ENCODE measurements at places on chromosomes 6 and 20.

DNA sequence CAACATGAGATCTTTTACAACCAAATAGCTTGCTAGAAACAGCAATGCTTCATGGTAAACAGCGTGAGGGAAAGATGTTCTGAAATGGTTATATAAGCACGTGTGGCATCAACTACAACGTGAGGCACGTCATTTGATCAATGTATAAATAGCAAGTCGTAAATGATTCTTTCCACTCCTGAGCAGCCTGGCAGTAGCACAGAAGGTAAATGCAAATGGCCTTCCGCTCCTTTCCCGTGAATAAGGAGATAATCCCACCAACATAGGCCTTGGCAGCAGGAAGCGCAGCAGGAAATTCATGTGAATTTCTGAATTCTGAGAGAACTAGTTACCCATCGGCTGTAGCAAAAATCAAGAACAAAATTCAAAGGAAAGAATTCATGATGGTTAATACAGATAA, 17.0 kb downstream of the RPS6KA2 start:
- DNase-seq, result no peak

DNA sequence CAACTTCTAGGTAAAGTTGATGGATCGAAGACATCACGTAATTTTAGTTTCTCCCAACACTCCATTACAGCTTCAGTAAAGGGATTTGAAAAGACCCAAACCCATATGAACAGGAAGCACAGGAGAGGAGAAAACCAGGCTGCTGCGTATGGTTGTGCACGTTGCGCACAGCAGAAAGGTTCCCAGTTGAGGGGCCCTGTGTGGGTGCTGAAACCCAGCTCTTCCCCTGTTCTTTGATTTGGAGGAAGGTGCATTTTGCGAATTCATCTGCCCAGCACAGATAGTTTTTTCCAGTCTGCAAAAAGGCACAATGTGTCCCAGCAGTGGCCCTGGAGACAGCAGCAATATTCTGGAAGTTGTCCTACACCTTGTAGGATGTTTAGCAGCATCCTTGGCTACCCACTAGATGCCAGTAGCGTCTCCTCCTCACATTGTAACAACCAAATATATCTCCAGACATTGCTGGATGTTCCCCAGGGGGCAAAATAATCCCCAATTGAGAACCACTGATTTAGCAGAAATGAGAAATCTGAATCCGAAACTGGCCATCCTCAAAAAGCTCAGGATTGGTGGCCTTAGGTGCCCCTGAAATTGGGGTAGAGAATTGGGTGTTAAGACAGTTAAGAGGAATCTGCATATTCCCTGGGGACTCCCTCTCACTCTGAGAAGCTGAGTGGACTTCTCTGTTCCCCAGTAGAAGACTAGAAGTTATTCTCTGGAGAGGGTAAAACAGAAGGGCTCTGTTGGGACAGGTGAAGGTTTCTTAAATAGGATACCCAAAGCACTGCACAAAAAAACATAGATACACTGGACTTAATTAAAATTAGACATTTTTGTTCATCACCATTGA, 12.2 kb downstream of the SUN5 start:
- no peak for DNase-seq

DNA sequence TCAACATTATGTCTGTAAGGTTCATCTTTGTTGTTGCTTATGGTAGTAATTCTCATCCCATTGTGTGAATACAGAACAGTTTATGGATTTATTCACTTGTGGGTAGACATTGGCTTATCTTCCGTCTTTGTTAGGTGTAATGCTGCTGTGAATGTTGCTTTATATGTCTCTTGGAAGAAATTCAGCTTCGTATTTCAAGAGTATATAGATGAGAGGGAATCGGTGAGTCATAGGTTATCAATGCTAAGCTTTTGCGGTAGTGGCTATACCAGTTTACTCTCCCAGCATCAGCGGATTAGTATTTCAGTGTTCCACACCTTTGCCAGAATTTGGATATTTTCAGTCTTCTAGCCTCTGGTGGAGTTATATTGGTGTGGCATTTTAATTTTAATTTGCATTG, 77.8 kb downstream of the ZFAND3 start:
- DNase-seq, result no peak

GRCh38 chr20:57061051-57061900, 205.2 kb downstream of the BMP7 start:
- DNase-seq, result no peak

GRCh38 chr6:17361013-17361412, 32.4 kb upstream of the CAP2 start:
- DNase-seq, result no peak

DNA sequence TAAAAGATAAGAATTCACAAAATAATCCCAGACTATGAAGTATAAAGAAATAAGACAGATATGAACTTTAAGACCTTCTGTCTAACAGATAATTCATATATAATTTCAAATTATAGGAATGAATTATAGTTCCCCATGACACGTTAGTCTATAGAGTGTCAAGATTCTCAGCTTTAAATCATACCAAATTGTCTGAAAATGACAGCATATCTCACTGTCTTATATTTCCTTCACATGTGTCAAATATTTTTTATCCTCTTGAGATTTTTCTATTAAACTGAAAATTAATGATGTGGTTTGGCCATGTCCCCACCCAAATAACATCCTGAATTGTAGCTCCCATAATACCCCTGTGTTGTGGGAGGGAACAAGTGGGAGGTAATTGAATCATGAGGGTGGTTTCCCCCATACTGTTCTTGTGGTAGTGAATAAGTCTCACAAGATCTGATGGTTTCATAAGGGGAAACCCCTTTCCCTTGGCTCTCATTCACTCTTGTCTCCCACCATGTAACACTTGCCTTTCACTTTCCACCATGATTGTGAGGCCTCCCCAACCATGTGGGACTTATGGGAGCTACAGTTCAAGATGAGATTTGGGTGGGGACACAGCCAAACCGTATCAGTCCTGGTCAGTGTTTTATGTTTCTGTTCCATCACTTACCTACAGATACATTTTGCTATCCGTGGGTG, 825.3 kb upstream of the GJE1 start:
- no peak for DNase-seq

DNA sequence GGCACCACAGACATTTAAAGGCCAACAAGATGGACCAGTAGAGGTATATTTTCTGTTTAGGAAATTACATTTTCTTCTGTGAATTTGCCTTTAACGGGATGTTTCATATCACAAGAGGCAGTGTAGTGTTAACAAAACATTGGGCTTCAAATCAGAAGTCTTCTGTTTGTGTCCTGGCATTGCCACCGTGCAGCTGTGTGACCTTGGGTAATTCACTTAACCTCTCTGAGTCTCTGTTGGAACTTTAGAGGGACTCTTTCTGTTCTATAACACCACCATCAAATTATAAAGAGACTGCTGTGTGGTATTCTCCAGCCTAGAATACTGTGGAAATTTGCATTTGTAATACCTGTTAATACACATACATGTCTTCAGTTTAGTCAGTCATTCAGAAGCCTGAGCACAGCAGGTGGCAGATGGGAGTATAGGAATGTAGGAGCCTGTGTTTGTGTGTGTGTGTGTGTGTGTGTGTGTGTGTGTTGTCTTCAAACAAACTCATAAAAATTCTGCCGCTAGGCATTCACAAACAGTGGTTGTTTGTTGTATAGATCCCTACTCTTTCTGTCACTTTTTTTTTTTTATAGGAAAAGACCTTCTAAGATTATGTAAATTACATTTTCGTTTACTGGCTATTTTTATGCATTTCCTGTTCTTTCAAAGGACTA, 22.6 kb downstream of the UST start:
- DNase-seq, result no peak

GRCh38 chr20:49481116-49481515, 1.4 kb downstream of the KCNB1 start:
- no peak for DNase-seq

DNA sequence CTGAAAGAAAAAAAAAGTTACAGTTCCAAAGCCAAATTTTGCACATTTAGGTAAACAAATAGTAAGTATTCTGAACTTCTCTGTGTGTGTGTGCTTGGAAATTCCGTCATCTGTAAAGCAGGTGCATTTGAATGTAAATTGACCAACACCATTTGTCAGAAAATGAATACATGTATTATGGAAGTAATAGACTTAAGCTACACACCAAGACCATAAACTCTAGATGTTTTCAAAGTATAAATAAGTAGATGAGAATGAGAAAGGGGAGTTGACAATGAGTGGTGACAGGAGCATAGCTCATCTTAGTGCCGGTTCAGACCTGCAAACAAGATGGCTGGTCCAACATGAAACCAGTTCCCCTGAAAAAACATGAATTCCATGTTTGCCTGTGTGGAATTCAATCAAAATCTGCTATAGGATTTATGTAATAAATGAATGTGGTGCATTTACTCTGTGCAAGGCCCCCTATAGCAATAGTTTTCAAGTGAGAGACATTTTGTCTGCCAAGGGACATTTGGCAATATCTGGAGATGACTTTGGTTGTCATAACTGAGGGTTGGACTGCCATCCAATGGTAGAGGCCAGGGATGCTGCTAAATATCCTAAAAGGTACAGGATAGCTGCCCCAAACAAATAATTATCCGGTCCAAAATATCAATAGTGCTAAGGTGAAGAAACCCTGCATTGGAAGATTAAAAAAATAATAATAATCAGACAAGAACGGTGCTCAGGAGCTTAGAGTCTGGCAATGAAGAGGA, 11.0 kb upstream of the FILIP1 start:
- no peak for DNase-seq

DNA sequence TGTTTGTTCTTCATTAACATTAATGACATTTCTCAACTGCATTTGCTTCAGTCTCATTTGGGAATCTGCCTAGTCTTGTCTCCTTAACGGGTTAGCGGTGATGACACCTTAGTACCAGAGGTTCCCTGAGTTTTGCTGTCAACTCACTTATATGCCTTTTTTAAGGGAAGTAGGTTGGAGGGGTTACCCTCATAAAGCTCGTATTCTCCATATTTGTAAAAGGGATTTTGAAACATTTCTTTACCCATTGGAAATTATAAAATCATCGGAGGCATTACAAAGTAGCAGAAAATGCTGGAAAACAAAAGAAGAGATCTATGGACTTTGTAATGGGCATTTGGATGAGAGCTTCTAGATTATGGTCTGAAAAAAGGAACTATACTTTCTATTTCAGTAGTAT, 88.7 kb upstream of the PRDM1 start:
- no peak for DNase-seq

- DNase-seq, result no peak
These were observed 35.4 kb upstream of the HFE start for GRCh38 chr6:26051665-26052310.

- DNase-seq, result no peak
These were observed 24.8 kb downstream of the CDH22 start for GRCh38 chr20:46283426-46284039.

DNA sequence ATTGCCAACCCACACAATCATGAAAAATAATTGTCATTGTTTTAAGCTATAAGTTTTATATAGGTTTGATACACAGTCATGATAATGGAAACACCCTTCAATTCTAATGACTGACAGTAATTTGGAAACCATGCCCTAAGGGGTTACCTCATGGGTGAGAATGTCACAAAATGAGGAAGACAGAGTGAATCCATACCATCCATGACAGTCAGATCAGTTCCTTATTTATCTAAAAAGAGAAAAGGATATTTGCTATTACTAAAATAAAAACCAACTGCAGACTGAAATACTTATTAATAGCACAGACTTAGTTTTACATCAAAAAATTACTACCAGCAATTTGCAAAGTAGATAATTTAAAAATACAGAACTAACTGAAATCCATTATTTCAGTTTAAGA, 437.8 kb downstream of the UTRN start:
- DNase-seq, result no peak

DNA sequence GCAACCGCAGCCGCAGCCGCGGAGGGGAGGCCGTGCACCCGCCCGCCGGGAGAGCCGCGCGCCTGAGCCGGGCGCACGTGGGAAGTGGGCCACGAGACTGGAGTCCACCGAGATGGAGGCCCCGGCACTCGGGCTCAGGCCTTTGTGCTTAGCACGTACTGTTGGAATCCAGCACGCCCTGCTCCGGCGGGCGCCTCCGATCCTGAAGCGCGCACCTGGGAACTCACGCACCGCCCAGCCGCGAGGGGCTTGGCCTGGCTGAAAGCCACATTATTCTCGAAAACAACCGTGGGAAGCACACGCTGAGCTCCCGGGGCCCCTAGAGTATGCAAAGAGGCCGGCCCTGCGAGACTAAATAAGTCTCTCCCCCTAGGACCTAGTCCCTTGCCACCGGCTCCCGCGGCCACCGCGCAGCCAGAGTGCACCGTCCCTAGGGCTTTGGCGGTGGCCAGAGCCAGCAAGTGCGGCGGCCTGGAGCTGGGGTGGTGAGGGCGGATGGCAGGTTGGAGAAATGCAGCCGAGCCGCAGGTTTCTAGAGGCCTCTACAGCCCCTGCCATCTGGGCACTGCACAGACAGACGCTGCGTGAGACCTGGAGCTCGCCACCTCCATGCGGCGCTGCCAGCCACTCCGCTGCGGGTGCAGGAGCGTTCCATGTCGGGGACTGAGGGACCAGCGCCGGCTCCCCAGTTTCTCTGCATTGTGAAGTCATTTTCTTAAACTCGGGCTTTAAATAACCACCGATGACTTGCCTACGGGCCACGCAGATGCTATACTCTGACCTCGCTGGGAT, 42.0 kb upstream of the LY86 start:
- DNase-seq, result peak; percentile 64
